ENCODE measurements at places on chromosomes 2 and 18.
A peak's percentile ranks its signal among the peaks of the same experiment; 100 is the strongest.

- DNase-seq: peak; percentile 68
Observed at GRCh38 chr2:167652401-167652800, 595.0 kb downstream of the STK39 start.

DNA sequence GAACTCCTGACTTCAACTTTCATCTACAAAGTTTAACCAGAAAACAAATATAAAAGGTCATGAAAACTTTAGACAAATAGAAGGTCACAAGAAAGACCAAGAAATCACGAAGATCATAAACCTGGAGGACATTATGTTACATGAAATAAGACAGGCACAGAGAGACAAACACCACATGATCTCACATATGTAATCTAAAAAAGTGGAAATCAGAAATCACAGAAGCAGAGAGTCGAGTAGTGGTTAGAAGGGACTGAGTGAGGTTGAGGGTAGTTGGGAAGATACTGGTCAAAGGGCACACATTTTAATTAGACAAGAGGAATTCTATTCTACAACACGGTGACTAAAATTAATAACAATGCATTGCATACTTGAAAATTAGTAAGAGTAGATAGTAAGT is 1.4 kb downstream of the GCFC2 start:
- no peak for DNase-seq

DNA sequence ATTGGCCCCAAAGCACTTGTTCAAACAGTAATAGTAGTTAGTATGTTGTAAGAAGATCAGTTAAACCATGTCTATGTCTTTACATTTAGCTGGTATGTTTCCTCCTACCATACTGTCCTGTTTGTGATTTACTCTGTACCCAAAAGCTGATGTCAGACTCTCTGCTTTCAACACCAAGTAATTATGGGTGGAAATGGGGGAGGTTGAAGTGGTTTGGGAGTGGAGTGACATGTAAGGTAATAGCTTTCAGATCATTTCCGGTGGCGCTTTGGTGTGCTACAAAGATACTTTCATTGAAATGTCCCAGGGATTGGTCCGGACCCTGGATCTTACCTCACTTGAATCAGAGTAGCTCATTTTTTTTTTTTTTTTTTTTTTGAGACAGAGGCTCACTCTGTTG is 39.7 kb upstream of the TGIF1 start:
- DNase-seq: no peak

DNA sequence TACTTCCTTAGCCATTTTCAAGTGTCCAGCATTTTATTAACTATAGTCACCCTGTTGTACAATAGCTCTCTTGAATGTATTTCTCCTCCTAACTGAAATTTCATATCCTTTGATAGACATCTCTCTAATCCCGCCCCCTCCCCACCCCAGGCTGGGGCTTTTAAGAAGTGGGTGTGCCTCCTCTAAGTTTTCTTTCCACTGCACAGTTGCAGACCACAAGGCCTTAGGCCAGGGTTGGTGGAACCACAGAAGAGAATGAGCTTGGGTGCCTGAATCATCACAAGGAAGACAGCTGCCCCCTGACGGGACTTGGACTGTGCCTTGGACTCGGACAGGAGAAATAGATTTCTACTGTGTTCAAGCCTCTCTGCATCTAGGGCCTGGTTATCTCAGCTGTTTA is 193.4 kb downstream of the HAUS1 start:
- DNase-seq: no peak

DNA sequence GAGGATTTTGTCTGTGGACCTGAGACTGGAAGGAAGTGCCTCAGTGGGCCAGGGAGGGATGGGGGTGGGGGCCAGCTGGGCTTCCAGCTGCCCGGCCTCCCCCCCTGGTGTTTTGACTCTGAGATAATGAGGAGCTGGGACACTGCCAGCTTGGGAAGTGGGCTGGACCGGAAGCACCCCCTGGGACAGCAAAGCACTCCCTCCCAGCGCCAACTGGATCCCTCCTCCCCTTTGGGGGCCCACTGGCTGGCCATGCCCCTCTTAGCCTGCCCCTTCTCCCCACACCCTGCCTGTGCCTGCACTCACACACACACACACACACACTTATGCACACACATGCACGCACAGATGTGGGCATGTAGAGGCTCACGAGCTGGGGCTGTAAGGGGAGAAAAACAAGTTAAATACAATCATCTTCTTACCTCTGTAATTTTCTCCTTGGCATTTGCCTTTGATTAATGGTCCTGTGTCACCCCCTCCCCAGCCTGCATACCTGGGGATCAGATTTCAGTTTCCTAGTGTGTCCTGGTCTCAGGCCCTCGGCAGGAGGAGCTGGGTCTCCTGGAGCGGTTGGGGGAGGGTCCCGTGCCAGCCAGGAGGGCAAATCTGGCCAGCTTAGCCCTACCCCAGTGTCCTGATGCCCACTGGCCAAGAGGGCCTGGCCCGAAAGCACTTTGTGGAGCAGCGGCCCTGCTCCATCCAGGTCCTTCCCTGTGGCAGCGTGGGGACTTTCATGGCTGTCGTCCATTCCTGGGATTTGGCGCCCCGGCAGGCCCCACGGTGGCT is 3.6 kb downstream of the ITM2C start:
- no peak for DNase-seq

DNA sequence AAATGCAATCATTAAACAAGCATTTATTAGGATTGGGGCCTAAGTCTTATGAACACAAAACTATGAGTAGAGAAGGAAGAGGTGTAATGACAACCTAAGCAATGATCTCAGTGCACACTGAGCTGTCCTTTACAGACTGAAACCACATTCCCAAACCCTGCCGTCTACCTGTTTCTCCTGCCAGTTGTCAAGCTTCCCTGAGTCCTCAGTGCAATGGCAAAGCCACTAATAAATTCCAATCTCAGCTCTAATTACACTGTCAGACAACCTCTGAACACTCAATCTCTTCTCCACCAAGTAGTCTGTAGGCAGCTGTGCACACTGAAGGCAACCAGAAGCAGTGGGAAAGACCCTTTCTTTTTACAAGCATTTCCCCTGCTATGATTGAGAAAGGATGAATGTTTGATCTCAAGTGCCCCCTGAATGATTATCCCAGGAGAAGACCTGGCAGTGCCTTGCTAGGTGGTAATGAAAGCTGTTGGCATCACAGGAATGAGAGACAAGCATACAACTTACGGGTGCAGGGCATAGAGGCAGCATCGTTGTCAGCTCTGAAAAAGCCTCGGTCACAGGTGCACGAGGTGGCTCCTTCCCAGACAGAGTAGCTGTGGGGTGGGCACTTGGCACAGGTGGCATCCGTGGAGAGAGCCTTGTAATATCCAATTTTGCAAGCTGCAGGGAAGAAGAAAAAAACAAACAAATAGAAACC is 71.4 kb downstream of the EPHA4 start:
- no peak for DNase-seq

DNA sequence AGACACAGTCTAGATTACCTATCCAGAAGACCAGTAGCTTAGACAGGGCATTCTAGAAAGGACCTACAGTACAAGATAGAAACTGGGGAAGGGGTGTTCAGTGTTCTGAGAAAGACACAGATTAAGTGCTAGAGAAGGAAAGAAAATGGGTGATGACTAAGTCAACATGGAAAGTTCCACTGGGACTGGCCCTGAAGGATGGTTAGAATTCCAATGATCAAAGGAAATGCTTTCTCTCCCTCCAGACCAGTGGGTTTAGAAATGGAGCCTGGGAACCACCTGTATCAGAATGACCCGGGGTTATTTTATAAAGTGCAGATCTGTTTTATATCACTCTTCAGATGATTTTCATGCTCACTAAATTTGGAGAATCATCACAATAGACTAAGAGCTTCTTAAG is 5.8 kb upstream of the COLEC12 start:
- no peak for DNase-seq

GRCh38 chr18:61731178-61731577 is 161.6 kb downstream of the RNF152 start:
- DNase-seq: no peak

DNA sequence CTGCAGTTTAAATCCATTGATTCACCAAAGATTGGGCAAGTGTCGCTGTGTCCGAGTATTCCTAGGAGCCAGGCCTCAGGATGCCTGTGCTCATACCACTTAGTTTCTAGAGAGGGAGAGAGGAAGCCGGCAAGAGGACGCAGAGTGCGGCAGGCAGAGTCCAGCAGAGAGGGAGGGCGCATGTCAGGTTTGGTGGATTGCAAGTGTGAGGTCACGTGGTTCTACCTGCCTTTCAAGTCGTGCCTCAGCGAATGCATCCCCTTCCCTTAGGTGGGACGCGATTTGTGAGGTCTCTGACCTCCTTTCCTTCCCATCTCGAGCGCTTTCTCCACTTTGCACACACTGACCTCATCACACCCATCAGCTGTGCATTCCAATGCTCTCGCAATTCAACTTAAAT is 188.1 kb downstream of the TMEM18 start:
- no peak for DNase-seq

GRCh38 chr2:85669549-85669948 is 1.6 kb upstream of the SFTPB start:
- DNase-seq: no peak

DNA sequence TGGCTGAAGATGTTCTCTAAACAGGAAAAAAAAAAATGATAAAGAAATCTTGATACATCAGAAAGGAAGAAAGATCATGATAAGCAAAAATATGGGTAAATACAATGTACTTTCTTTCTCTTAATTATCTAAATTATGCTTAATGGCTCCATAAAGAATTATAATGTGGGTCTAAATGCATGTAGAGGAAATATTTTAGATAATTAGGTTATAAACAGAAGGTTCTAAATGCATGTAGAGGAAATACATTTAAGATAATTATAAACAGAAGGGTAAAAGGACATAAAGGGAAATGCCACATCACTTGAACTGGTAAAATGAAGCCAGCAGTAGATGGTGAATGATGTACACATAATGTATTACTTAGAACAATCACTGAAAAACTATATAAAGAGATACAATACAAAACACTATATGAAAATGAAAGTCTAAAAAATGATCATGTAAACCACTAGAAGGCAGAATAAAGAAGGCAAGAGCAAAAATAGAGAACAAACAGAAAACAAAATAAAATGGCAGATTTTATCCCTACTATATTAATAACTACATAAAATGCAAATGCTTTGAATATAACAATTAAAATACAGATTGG is 308.4 kb upstream of the CDH2 start:
- DNase-seq: no peak

DNA sequence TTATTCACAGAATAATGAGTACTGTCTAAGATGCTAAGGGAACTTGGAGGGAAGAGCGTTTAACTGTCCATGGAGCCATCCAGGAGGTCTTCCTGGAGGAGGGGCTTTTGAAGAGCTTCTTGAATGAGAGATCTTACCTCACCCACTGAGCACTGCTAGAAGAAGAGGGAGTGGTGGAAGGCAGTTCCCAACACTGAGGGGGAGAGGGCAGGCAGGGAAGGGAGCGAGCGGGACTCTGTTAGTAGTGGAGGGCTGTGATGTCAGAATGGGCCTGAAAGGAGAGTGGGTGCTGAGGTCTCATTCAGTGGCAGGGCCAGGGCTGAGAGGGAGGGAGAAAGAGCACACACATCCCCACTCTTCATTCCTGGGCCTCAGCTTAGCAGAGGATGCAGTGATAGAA is 65.0 kb downstream of the NCK2 start:
- DNase-seq: no peak

- no peak for DNase-seq
Observed at GRCh38 chr2:7683708-7684107, 766.5 kb downstream of the RNF144A start.

- DNase-seq: no peak
Observed at GRCh38 chr2:165897726-165898125, 55.9 kb downstream of the TTC21B start.

- no peak for DNase-seq
Observed at GRCh38 chr2:151792589-151792988, 35.6 kb downstream of the ARL5A start.

GRCh38 chr2:188114014-188114413 is 177.7 kb upstream of the GULP1 start:
- DNase-seq: peak; percentile 88

- no peak for DNase-seq
Observed at GRCh38 chr2:231552752-231553151, 22.5 kb upstream of the NMUR1 start.

GRCh38 chr18:7458884-7459283 is 108.2 kb upstream of the PTPRM start:
- DNase-seq: no peak

DNA sequence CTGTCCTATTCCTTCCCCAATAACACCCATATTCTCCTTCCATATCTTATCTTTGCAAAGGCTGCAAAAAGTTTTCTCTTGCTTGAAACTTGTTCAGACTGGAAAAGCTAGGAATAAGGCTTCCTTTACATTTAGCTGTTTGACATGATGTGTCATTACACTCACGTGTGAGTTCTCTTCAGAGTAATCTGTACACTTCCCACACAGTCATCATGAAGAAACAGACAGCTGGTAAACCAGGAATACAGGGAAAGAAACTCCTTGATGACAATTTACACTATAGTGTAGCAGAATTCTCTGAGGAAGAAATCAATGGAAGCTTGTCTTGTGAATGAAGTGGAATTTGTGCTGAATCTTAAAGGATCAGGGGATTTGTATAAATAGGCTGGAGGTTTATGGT is 628.6 kb upstream of the CDH2 start:
- DNase-seq: no peak

GRCh38 chr2:239190361-239190760 is 210.5 kb downstream of the HDAC4 start:
- DNase-seq: no peak

GRCh38 chr2:128690869-128691268 is 372.2 kb upstream of the HS6ST1 start:
- DNase-seq: no peak

GRCh38 chr2:162938387-162938786 is 99.8 kb upstream of the KCNH7 start:
- no peak for DNase-seq

DNA sequence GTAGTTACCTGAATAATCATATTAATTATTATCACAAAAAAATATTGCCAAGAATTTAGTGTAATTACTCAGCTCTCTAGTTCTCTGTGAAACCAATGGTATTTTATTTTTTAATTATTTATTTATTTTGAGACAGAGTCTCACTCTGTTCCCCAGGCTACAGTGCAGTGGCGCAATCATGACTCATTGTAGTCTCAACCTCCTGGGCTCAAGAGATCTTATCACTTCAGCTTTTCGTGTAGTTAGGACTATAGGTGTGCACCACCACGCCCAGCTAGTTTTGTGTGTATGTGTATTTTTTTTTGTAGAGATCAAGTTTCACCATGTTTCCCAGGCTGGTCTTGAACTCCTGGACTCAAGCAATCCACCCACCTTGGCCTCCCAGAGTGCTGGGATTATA is 440.4 kb upstream of the CDH20 start:
- DNase-seq: peak; percentile 75

DNA sequence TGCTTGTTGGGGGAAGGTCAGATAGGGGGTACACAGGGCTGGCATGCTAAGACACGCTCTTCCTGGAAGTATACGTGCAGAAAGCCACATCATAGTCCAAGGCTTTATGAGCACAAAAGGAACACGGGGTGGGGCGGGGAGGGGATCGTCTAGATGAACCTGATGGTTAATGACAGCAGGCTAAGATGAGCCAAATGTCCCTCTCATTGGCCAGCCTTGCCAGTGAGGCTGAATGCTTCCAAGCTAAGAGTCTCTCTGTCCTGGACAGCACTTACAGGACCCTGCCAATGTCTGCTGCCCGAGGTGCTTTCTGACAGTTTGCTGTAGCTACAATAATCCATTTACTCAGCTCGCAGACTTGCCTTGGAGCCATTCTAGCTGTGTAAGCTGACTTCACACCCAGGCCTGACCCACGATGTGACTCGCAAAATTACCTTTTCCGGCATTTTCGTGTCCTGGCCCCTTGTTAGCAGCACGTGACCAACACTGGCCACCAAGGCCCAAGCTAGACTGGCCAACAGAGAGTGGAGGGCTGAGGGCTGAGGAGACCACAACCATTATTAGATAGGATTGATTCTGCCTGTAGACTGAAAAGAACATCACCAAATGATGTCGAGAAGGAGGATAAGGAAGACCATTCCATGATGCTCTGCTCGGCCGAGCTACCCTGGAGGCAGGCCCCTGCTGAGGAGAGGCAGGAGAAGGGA is 84.2 kb downstream of the MALT1 start:
- DNase-seq: no peak
